ENCODE measurements at places on chromosomes 11 and 22.
A peak's percentile ranks its signal among the peaks of the same experiment; 100 is the strongest.

GRCh38 chr22:46800102-46800857, 37.8 kb downstream of the TBC1D22A start:
- DNase-seq: no peak

- no peak for DNase-seq
Observed at GRCh38 chr11:32701616-32702015, 92.8 kb downstream of the CCDC73 start.

DNA sequence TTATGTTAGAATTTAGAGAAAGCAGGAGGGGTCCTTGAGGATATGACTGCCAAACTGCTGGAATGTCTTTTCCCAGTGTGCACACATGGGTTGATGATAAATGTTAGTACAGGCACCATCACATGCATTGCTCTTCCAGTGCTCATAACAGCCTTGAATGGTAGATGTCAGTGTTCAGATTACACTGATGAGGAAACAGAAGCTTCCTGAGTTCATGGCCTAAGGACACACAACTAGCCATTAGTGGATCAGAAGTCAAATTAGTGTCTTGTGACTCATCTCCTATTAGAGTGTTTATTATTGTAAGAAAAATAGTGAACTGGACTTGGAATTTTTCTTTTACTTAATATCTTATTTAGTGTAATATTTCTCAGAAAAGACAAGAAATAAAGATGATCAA, 241.5 kb downstream of the DDX10 start:
- no peak for DNase-seq

DNA sequence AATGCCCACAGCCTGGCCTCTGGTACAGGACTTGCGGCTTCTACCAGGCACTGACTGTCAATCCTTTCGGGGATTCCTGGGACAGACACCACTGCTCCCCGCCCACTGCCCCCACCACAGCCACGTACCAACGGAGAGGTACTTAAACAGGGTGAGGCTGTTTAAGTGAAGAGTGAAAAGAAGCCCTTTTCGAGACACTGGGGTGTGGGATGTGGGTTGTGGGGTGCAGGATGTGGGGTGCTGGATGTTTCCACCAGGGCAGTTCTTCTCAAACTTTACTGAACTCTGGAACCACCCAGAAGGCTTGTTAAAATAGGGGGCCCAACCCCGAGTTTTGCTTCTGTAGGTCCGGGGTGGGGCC, 34.2 kb upstream of the PRR5 start:
- DNase-seq: peak; percentile 62

DNA sequence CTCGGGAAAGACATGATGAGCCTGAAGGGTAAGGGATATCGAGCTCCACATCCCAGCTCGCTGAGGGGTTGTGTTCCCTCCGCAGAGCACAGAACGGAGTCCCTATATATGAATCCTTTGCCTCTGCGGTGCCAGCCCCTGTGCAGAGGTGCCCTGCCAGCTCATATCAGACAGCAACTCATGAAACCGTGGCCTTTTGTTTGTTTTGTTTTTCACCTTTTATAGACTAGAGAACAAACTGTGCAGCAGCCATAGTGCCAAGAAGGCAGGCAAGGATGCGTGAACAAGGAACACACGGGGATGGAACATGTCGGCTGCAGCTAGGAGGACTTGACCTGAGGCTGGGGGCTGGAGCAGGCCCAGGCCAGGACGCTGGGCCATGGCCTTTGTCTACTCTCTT, 109.8 kb downstream of the PKNOX2 start:
- DNase-seq: no peak

GRCh38 chr11:82732734-82733443, 775 bp downstream of the FAM181B start:
- no peak for DNase-seq

DNA sequence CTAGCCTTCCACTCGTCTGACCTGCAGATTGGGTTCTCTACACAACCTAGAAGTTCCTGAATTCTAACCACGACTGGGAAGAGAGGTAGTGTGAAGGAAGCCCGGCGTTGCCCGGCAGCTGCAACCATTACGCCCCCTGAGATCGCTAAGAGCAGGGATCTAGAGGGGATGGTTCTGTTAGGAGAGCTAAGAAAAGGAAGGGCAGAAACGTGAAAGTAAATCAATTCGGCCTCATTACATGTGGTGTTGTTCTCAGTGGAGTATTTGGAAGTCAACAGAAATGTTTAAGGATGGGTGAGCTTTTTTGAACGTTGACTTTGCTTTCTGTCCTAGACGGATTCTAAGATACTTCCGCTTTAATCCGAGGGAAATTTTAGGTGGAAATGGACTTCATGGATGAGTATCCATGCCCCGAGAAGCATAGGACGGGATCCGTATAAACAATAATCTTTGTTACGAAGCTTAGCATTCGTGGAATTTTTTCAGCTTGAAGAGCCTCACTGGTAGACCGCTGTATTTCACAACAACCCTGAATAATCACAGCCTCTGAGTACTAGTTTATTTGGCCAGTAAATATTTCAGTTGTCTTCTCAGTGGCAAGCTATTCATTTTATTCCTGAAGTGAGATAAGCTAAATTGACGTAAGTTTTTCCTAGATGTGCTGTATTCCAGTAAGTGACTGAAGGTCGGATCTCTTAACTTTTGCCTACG, 629 bp downstream of the ATP5MG start:
- DNase-seq: no peak

GRCh38 chr11:19353287-19353850, 112.6 kb upstream of the E2F8 start:
- DNase-seq: no peak

- DNase-seq: no peak
Observed at GRCh38 chr11:110478410-110478809, 48.7 kb downstream of the FDX1 start.

- no peak for DNase-seq
Observed at GRCh38 chr22:44067033-44067432, 42.9 kb downstream of the PARVB start.

GRCh38 chr22:47205081-47205491, 442.6 kb downstream of the TBC1D22A start:
- DNase-seq: peak; percentile 2

DNA sequence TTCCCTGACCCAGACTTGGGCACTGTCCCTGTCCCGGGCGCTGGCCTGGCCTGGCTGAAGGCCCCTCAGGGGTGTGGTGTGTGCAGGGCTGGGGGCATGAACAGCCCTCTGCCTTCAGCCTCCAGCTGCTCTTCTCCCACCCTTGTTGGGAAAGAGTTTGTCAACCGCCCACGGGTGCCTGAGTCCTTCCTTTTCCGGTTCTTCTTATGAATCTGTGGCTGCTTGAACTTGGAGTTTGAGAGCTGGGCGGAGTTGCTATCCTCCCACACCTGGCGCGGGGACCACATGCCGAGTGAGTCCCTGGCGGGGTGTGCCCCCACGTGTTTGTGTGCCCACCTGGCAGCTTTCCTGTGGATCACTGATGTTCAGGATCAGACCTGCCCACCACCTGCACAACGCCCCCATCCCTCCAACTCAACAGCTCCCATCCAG, 13.4 kb downstream of the NFAM1 start:
- no peak for DNase-seq

DNA sequence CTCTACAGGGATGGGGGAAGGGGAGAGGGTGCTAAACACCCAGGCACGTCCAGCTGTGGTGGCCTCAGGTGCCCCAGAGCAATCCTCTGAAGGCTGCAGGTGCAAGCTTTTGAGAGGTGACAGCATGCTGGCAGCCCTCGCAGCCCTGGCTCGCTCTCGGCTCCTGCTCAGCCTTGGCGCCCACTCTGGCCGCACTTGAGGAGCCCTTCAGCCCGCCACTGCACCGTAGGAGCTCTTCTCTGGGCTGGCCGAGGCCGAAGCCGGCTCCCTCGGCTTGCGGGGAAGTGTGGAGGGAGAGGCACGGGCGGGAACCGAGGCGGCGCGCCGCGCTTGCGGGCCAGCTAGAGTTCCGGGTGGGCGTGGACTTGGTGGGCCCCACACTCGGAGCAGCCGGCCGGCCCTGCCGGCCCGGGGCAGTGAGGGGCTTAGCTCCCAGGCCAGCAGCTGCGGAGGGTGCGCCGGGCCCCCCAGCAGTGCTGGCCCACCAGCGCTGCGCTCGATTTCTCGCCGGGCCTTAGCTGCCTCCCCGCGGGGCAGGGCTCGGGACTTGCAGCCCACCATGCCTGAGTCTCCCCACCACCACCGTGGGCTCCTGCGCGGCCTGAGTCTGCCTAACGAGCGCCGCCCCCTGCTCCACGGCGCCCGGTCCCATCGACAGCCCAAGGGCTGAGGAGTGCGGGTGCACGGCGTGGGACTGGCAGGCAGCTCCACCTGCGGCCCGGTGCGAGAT, 112.1 kb downstream of the TRIM29 start:
- DNase-seq: no peak

DNA sequence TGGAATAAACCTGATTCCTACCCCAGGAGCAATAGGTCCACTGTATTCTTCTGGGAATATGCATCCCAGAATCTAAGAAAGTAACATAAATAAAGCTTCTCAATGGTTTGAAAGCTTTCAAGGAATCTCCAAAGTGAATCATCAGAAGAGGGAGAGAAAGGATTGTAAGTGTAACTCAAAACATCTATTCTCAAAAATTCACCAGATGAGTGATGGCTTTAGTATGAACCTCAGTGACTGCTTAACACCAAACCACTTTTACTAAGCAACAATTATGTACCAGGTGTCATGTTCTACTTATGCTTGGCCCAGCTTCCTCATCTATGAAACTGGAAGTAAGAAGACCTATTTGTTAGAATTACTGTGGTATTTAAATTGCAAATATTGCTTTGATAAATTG, 7.4 kb downstream of the RAB38 start:
- DNase-seq: no peak

GRCh38 chr11:11171854-11172253, 181.2 kb downstream of the CSNK2A3 start:
- DNase-seq: peak; percentile 45

DNA sequence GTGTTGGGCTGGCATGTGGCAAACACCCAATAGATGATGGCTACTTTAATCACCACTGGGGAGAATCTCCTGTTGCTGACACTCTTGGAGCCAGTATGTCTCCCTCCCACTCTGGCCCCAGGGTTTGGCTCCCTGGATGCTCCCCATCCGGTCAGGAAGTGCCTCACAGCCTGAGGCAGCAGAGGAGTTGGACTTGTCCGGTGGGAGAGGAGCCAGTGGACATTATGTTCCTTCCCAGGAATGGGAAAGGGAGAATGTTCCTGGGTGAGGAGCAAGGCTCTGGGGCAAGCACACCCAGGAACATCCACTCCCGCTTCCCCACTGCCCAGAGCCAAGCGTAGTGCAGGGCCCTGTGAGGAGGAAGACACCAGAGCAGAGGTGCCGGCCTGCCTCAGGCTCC, 84.6 kb upstream of the NAV2 start:
- no peak for DNase-seq

GRCh38 chr22:17213976-17214375, 5.3 kb downstream of the ADA2 start:
- peak; percentile 41 for DNase-seq

DNA sequence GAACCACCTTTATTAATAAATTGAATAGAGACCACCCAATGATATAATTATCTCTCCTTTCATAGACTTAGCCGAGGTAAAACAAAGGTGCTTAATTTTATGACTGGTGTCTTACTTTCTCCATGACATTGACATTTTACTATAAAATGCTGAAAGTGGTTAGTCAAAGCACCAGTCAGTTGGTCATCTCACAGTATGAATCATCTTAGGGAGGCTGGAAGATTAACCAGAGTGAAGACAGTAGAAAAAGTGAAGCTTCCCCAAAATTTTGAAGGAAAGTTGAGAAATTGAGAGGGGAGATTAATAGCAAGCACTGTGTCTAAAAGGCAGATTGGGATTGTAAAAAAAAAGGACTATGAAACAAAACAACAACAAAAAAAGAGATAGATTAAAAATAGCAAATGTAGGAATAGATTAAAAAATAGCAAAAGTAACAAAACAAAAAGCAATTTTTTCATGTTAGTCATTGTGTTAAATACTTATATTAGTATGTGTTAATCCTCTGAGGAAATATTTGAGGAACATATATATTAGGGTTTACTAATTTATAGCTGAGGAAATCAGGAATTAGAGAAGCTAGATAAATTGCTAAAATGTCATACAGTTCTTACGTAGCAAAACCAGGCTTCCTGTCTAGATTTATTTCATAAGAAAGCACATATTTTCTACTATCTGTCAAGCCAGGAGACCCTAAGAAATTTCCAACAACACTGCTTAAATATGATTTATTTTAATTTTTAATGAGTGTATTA, 557.3 kb upstream of the ANO5 start:
- no peak for DNase-seq

DNA sequence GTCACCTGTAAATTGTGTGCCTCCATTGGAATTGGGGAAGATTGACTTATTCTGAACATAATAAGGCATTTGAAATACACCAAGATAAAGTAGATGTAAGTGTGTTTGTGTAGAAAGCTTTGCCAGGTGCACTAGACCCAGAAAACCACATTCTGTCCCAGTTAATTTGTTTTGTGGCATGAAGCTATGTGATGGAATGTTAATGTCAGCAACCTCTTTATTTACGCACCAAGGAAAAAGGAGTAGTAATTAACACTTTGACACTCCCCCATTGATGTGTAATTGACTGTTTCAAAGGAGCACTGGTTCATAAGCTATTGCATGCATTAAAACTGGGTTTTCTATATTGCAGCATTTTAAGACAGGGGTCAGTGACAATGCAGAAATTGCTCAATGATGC, 14.3 kb downstream of the EIF3M start:
- no peak for DNase-seq
